NAMALWA (cell line): ENCODE measurements at places on chromosomes 4 and X.

GRCh38 chr4:170526471-170526870 lies 436.7 kb upstream of the AADAT start:
- no peak for DNase-seq

DNA sequence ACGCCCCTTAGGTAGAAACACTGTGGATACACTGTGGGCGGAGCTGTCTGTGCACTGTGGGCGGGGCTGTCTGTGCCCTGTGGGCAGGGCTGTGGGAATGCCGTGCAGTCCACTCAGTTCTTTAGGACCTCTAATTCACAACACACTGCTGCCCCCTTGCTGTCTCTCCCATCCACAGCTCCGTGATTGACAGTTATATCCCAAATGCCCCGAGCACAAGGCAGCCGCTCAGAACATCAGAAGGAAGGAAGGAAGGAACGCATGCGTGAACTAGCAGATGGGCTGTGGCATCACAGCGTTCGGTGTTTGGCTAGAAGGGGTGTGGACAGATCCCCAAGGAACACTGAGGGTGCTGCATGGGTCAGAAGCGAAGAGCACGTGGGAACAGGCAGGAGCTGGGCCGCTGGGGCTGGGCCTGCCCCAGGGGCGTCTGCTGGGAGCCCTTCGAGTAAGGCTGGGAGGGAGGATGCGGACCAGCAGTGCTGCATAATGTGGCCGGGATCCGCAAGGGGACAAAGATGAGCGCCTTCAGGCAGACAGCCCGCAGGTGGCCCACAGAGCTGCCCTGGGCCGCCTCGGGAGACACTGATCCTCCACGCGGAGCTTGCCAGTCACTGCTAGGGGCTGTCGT lies 29.8 kb downstream of the ACOX3 start:
- DNase-seq = no peak

GRCh38 chr4:141912831-141913230 lies 276.4 kb downstream of the IL15 start:
- no peak for DNase-seq

- DNase-seq = no peak
Measured at GRCh38 chr4:13537832-13538177, 6.5 kb downstream of the NKX3-2 start.
